ENCODE measurements at places on chromosomes 4 and X. TPM values are rescaled to one million over a fixed set of nuclear protein-coding genes. Genes with fewer than 3 reads are reported as not detected.

- no peak for DNase-seq
These were observed 227.5 kb upstream of the STK26 start for GRCh38 chrX:131795442-131796229.

DNA sequence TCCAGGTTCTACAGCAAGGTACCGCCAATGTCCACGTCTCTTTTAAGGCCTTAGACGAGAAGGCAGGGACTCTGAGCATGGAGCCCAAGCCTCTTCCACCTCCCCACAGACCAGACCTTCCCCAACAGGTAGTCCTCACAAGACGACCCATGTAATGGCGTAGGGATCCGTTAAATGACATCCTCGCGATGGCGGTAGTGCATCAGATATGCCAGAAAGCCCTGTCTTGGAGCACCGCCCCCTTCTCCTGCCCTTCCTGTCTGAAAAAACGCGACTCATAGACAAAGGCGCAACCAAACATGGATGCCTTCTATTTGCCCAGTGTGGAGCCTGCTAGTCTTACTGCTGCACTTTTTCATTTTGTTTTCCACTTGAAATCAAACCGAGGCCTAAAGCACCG, 185.4 kb downstream of the OR13H1 start:
- DNase-seq = no peak

DNA sequence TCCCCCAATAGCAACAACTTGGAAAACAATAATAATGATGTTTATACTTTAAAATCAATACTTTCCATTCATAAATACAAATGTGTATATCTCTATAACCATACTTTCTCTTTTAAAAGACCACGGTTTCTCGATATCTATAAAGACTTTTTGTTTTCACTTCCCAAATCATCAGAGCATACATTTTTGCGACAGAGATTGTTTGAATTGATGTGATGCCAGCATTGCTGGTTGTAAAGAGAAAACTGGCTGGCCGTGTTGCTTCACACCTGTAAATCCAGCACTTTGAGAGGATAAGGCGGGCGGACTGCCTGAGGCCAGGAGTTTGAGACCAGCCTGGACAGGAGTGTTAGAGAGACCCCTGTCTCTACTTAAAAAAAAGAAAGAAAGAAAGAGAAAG, 77.6 kb upstream of the ZNF518B start:
- DNase-seq = no peak

DNA sequence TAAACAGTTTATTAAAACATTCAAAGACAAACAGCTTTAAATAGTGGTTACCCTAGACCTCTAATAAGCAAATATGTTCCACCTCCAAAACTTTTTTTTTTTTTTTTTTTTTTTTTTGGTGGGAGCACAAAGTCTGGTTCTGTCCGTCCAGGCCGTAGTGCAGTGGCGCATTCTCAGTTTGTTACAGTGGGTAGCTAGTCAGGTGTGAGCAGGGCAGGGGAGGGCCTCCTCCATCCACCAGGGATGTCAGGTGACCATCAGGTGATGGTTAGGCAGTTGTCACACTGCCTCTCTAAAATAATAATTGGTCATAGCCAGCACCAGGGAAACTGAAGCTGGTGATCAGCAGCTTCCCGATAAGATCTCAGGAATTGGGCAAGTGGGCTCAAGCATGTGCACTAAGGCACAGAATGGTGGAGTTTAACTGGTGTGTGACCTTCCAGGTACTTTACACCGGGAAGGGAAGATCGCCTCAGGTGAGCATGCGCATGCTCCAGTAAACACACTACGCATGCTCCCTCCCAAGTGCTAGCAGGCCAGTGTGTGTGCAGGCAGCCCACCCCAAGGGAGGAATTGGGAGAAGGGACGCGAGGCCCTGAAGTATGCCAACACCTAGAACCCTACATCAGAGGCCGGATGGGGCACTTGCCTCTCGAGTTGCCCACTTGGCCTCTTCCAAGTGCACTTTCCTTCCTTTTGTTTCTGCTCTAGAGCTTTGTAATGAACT, 27.2 kb downstream of the TNIP2 start:
- no peak for DNase-seq

COL4A6 gene
- total RNA-seq = not detected

GRCh38 chr4:44916411-44916810, 190.1 kb upstream of the GNPDA2 start:
- DNase-seq = no peak
